ENCODE measurements at places on chromosomes 7 and 10. TPM values are rescaled to one million over a fixed set of nuclear protein-coding genes. Genes with fewer than 3 reads are reported as not detected.

Gene DLX5
- total RNA-seq = not detected

Gene OPALIN
- not detected for total RNA-seq

Gene AKR1C8
- 0.10 TPM for total RNA-seq

Gene ASB10
- total RNA-seq = not detected

Gene ATE1
- total RNA-seq = 40.7 TPM

Gene CFAP70
- 0.32 TPM for total RNA-seq

Gene WNT8B
- 0.10 TPM for total RNA-seq

Gene ITPRID1
- not detected for total RNA-seq

Gene VIPR2
- 0.30 TPM for total RNA-seq

Gene COL17A1
- total RNA-seq = not detected

Gene DGKI
- total RNA-seq = 0.40 TPM

Gene PIK3CG
- total RNA-seq = not detected

Gene NODAL
- not detected for total RNA-seq

Gene CALML3
- total RNA-seq = not detected

Gene ZNF804B
- total RNA-seq = not detected

Gene MSMB
- not detected for total RNA-seq

Gene UMAD1
- total RNA-seq = 24.0 TPM

Gene CCDC172
- total RNA-seq = not detected

Gene ASZ1
- not detected for total RNA-seq

Gene NCF1
- total RNA-seq = not detected

Gene FAM149B1
- total RNA-seq = 23.6 TPM

Gene CALML5
- not detected for total RNA-seq

Gene MGAM2
- not detected for total RNA-seq

Gene CRTAC1
- total RNA-seq = not detected

Gene OR2A7
- total RNA-seq = not detected

Gene MDFIC
- total RNA-seq = 15.5 TPM

Gene ADAM12
- 1.1 TPM for total RNA-seq

Gene NUTM2D
- total RNA-seq = 0.75 TPM

Gene ADAM22
- 3.6 TPM for total RNA-seq

Gene GPAM
- total RNA-seq = 15.8 TPM

Gene PTPRZ1
- total RNA-seq = not detected

Gene PGAM2
- not detected for total RNA-seq

Gene EZH2
- total RNA-seq = 26.0 TPM

Gene VAX1
- 0.25 TPM for total RNA-seq

Gene CAMK1D
- 0.26 TPM for total RNA-seq

Gene DRGX
- total RNA-seq = not detected

Gene PNLIPRP3
- not detected for total RNA-seq

Gene NUDT13
- total RNA-seq = 6.3 TPM

Gene NAT16
- total RNA-seq = not detected

Gene PLOD3
- 130 TPM for total RNA-seq

Gene KCP
- total RNA-seq = not detected

Gene CCZ1B
- total RNA-seq = 62.1 TPM

Gene ARHGAP22
- total RNA-seq = 3.0 TPM

Gene FANK1
- 0.20 TPM for total RNA-seq

Gene OGDH
- total RNA-seq = 63.3 TPM

Gene PDZD7
- 0.52 TPM for total RNA-seq

Gene SLC18A3
- not detected for total RNA-seq

Gene ITIH5
- total RNA-seq = not detected

All from NCI-H460 (cell line).